Ureter (tissue), 1 donor: ENCODE measurements at places on chromosomes 7 and 10. TPM values are rescaled to one million over a fixed set of nuclear protein-coding genes. Genes with fewer than 3 reads are reported as not detected.

The C1QL3 gene
- total RNA-seq, result 0.39 TPM

DNA sequence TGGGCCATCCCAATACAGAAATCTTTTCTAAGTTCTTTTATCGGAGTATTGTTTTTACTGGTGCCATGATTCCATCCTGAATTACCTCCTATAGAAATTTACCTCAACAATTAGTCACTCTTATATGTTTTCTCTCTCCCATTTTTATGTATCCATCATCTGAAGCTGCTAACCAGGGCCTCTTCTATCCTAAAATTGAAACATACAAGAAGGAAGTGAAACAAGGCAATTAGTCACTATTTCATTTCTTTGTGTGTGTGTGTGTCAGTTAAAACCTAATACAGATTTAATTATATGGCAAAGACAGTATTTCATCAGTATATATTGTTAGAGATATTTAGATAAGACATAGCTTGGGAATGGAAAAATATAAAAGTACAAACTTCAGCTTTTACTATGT lies 148.4 kb upstream of the AHR start:
- no peak for DNase-seq

GRCh38 chr10:94411304-94411703 lies 9.0 kb downstream of the TBC1D12 start:
- DNase-seq, result no peak

- DNase-seq, result no peak
Observed at GRCh38 chr10:60035984-60036383, 129.6 kb upstream of the CCDC6 start.

- no peak for DNase-seq
Observed at GRCh38 chr7:38476764-38477163, 154.4 kb downstream of the AMPH start.

DNA sequence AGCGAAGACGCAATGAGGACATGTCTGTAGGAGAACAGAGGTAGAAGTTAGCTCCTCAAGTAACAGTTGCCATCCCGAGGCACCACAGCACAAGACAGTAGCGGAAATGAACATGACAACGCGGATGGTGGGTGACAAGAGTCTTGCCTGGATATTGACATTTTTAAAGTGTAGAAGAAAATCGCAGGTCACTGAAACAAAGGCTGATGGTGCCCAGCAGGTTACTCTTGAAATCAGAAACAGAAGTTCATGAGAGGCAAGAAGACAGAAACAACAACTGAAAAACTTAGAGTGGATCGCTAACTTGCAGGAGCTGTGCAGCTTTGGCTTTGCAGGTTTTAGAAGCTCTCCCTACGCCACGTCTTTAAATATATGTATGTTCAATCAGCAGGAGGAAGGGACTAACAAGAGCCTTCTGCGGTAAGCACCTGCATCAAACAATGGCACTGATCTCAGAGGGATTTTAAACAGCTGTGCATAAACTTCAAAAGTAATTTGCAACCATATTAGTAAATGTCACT lies 1.8 kb downstream of the PRKCQ start:
- no peak for DNase-seq

The GDF10 gene
- 1.5 TPM for total RNA-seq

GRCh38 chr10:17409170-17409733 lies 45.1 kb downstream of the ST8SIA6 start:
- no peak for DNase-seq

DNA sequence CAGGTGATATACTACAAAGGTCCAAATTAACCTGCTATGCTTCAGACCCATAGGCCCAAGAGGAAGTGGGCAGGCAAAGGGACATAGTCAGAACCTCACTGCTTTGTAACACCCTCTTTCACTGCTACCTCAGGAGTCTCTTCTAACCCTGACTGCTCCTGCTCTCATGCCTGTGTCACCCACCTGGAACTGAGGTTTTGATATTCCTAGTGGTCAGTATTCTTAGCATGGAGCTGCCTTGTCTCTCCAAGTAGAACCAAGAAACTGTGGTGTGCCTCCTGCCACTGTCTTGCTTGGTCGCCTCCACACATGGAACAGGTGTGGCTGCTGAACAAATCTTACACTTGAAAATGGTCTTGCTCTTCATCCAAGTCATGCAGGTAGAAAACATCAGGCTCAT lies 677.5 kb downstream of the XPNPEP1 start:
- DNase-seq, result no peak
